ENCODE measurements at places on chromosomes 3 and 15.

DNA sequence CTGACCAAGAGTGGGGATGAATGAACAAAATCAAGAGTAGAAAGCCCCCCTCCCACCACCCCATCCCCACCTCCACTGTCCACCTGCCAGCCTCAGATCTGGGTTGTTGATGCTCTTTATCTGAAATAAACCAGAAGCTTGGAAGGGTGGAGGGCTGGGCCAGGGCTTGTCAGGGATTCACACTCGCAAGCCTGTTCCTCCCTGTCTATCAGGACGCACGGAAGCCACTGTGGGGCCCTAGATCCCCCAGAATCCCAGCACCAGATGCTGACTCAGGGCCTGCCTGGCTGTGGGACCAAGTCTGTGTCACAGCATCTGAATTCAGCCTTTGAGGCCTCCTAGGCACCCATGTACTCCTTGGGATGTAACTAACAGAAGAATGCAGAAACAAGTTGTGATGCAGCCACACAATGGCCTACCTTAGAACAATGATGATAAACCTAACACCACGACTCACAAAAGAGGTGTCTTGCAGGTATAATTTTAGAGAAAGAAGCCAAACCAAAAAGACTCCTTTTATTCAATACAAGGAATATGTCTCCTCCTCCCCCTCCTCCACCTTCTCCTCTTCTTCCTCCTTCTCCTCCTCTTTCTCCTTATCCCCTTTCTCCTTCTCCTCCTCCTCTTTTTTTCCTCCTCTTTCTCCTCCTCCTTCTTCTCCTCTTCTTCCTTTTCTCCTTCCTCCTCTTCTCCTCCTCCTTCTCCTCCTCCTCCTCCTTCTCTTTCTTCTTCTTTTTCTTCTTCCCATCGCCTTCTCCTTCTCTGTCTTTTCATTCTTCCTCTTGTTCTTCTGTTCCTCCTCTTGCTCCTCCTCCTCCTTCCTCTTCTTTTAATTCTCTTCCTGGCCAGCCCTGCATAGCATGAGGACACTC, 234.7 kb downstream of the PLCL2 start:
- no peak for DNase-seq

DNA sequence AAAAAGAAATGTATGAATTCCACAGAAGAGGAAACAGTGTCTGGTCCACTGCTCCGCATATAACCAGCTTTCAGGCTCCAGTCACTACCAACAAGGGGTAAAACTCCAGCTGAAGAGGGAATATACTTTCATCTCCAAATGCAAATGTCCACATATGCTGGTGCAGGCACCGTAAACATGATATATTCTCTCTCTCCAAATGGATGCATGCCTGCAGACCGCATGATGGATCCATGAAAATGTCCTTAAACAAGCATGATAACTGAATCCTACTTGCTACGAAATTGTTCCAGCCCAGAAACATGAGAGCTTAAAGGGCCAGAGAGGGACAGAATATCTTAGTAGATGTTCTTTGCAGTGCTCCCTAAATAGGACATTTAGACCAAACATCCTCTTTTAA, 150.3 kb upstream of the FEZF2 start:
- DNase-seq: no peak

- no peak for DNase-seq
Measured at GRCh38 chr3:64890006-64890405, 202.2 kb upstream of the ADAMTS9 start.

- no peak for DNase-seq
Measured at GRCh38 chr15:53835309-53835708, 75.8 kb upstream of the WDR72 start.

GRCh38 chr3:197000211-197000610, 29.4 kb downstream of the MELTF start:
- no peak for DNase-seq

- no peak for DNase-seq
Measured at GRCh38 chr3:50620820-50621219, 3.9 kb downstream of the MAPKAPK3 start.

GRCh38 chr3:188064831-188065493, 89.0 kb upstream of the LPP start:
- DNase-seq: no peak

DNA sequence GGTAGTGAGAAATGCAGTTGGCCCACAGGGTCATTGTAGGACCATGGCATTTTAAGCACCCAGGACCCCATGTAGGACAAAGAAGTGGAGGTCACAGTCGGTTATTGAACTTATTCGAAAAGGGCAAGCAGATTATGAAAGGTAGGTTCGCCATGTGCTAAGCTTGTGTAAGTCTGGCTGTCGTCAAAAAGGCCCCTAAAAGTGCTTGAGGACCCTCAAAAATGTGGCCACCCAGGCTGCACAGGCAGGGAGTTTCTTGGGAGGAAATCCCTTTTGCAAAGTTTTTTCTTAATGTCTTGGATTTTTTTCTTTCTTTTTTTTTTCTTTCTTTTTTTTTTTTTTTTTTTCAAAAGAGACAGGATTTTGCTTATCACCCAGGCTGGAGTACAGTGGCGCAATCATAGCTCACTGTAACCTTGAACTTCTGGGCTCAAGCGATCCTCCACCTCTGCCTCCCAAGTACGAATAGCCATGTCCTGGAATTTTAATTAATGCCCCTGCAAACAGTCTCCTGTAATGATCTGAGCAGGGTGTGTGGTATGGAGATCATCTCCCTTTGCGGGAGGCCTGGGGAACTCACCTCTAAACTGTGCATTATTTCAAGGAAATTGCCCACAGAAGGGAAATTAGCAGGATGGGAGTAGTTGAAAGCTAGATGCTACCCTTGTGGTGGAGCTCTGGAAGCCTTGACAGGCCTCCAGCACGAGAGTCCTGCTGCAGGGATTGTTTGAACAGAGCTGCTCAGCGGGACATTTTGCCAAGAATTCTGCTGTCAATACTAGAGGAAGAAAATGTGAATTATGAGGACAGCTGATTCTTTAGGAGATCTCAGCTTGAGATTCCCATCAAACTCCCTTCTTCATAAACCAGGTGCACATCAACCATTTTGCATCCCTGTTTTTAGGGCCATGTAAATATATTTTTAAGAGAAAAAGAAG, 28.4 kb downstream of the THSD4 start:
- DNase-seq: no peak

DNA sequence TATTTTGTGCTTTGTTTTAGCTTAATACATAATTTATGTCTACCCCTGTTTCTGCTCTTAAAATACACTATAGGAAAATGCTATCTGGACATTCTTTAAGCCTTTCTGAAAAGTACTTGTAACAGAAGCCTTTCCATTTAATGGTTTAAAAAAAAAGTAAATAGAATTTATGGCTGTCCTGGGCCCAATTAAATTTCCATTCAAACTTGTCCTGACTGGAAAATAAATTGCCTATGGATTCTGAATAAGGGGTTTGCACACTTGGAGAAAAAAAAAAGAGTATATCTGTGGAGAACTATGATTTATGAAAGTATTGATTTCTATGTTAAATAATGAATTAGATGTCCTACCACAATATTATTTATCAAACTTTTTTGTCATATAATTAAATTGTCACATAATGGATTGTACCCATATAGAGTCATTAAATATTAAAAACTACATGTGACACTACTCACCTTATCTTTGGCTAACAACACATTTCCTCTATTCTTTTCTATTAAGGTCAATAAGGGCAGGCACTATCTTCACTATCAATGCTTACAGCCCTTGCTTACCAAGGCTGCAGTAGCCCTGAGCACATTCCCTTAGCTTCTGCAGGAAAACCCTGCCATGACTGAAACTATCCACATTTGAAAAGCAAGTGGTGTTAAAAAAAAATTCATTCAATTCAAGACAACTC, 396.1 kb upstream of the ROBO2 start:
- no peak for DNase-seq

DNA sequence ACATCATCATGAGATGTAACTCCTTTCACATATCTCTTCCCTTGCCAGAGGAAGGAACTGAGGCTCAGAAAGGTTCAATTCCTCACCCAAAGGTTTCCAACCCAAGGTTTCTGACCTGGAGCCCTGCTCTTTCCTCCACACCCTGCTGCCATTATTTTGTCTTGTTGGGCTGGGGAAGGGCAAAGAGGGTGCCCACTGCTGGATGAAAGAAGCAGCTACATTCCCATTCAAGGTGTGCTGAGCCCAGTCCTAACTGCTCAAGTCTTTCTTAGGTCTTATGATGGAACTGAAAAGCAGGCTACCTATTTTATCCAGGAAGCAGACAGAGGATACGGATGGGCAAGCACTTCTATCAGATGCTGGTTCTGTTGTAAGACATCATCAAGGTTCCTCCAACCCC, 258.0 kb upstream of the CTDSPL start:
- no peak for DNase-seq

DNA sequence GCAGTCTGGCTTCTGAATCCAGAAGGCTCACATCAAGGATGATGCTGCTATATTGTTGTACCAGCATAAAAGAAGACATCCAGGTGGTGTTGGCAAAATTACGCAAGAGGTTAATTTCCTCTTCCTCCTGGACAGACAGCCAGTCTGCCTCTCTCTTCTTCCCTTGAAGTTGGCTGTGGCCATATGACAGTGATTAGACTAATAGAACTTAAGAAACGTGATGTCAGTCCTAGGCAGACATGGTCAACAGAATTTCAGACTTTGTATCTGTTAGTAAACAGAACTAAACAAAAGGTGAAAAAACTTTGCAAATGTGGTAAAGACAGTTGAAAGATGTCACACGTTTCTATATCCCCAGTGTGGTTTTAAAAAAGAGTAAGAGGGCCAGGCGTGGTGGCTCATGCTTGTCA, 465.2 kb upstream of the NR2F2 start:
- no peak for DNase-seq

- no peak for DNase-seq
Measured at GRCh38 chr3:186472456-186473008, 71.6 kb downstream of the CRYGS start.

DNA sequence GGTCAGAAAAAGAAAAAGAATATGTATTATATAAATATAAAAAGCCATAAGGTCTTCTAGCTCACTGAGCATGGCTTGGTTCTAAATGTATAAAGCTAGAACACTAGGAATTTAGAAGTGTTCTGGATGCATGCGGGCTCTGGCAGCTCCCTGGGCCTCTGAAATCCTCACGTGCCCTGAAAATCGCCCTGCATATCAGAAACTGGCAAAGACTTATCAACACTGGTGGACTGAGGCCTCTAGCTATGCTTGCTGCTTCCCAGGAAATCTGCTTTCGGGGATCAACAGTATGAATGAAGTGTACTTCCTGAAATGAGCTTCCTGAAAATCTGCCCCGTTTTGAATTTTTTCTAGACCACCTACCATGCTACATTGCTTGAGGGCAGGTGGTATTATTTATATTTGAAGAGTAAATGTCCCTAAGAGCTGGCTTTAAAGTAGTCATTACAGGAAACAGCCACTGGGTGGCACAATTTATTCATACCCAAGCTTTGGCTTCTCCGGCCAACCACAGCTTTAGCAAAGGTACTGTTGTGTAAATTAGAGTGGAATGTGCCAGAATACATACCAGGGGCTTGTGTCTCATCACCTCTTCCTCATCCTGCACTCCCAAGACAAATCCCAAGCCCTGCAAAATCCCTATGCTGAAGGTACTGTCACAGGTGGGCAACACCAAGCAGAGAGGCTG, 17.7 kb downstream of the CRTAP start:
- peak; percentile 55 for DNase-seq

DNA sequence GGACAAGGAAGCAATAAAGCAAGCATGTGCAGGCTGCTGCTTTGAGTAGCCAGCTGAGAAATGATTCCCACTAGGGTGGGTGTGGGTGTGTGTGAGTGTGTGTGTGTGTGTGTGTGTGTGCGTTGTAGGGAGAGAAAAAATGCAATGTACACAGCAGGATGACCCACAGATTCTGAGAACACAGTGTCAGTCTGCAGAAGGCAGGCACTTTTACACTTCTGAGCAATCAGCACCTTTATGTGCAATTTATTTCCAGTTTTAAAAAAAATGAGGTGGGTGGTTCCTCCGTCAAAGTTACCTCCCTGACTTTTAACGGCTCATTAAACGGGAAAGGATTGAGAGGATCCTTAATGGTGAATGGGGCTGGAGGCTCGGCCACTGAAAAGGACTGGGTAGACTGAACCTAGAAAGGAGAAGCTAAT, 38.5 kb upstream of the LIPC start:
- no peak for DNase-seq

GRCh38 chr15:93141371-93141794, 52.4 kb upstream of the RGMA start:
- DNase-seq: peak; percentile 44

DNA sequence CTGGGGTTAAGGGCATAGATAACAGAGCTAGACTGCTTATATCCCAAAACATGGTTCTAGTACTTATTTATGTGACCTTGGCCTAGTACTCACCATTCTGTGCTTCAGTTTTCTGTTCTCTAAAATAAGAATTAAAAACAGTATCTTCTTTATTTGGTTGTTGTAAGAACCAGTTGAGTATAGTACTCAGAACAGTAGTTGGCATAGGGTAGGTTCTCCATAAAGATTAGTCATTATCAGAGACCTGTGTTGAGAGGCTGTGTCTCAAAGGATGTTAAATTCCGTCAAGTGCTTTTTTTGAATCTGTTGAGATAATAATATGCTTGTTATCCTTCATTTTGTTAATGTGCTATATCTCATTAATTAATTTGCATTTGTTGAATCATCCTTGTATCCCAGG, 47.4 kb upstream of the OSTN start:
- DNase-seq: no peak

DNA sequence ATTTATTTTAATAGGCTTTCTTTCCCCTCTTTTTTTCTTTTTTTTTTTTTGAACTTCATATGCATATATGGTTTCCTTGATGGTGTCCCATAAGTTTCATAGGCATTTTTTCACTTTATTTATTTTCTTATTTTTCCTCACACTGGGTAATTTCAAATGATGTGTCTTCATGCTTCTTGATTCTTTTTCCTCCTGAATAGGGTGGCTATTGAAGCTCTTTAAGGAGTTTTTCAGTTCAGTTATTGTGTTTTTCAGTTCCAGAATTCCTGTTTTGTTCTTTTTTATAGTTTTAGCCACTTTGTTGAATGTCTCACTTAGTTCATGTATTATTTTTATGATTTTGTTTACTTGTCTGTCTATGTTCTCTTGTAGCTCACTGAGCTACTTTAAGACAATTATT, 273.2 kb downstream of the NFKBIZ start:
- no peak for DNase-seq

DNA sequence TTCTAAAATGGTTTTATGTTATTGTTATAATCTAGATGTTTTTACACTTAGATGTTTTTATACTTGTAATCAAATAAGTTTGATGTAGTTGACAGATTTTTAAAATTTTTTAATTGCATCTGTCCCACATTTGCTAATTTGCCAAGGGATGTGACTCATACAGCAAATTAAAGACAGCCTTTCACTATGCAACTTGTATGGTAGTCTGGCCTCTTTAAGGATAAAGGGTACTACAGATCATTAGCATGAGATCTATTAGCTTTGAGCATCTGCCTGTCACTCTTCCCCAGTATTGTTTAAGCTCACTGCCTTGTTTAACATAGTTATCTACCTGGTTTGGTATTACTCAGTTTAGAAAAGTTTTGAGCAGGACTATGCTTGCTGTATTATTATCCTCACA, 83.0 kb downstream of the NPTN start:
- no peak for DNase-seq

GRCh38 chr15:101307897-101308603, 13.0 kb upstream of the SNRPA1 start:
- no peak for DNase-seq

All from CD4-positive, alpha-beta T cell treated with Interferon alpha-2 for 1 hour (primary cell).